ENCODE measurements at places on chromosomes 2 and 18. TPM values are rescaled to one million over a fixed set of nuclear protein-coding genes. Genes with fewer than 3 reads are reported as not detected.

The CHAC2 gene
- 2.1 TPM for total RNA-seq

The GRHL1 gene
- 10.9 TPM for total RNA-seq

The TUBA3D gene
- 126 TPM for total RNA-seq

The ARHGAP25 gene
- not detected for total RNA-seq

The EFHD1 gene
- total RNA-seq: 4.2 TPM

The IL1RL1 gene
- total RNA-seq: 15.6 TPM

The GAREM1 gene
- total RNA-seq: 8.1 TPM

The ITGA6 gene
- total RNA-seq: 64.8 TPM

The TRIM43 gene
- not detected for total RNA-seq

The CACNB4 gene
- 4.0 TPM for total RNA-seq

The LCT gene
- total RNA-seq: 3.2 TPM

The DPP10 gene
- total RNA-seq: 15.7 TPM

The GPR75 gene
- 1.5 TPM for total RNA-seq

The FHOD3 gene
- total RNA-seq: 2.6 TPM

All from hepatocyte (in vitro differentiated cells).